ENCODE measurements at places on chromosomes 6 and 20.

DNA sequence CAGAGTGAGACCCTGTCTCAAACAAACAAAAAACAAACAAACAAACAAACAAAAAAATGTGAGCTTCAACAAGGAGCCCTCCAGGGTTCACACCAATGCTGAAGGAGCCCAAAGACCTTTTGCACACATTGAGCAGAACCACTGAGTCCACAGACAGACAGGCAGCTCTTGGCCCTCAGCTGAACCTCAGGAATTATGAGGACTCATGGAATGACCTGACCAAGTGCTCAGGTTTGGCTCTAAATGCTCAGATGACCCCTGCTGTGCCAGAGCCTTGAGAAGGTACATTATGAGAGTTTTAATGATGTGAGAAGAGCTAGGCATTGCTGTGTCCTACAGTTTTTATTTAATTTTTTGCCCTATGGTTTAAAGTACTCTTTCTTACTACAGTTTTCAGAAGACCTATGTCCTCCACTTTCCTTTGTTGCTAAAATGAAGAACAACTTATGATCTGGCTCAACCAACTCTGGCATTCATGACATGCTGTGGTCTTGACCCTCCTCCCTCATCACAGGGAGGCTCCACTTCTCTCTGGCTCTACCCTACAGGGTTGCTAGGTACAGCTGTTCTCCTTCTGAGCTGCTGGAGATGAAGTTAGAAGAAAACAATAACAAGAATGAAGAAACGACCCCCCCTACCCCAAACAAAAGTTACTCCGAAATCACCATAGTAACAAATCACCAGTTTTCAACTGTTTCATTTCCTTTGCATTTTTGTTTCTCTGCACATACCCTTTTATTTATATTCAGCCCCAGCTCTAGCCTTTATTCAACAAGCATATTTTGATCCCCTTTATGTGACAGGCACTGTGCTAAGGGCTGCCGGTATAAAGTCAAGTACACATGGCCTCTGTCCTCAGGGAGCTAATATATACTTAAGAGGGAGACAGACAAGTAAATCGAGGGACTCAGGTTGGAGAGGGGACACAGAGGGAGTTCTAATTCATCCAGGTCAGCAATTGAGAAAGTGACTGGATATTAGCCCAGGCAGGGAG is 128.7 kb upstream of the TRAF3IP2 start:
- DNase-seq = no peak

DNA sequence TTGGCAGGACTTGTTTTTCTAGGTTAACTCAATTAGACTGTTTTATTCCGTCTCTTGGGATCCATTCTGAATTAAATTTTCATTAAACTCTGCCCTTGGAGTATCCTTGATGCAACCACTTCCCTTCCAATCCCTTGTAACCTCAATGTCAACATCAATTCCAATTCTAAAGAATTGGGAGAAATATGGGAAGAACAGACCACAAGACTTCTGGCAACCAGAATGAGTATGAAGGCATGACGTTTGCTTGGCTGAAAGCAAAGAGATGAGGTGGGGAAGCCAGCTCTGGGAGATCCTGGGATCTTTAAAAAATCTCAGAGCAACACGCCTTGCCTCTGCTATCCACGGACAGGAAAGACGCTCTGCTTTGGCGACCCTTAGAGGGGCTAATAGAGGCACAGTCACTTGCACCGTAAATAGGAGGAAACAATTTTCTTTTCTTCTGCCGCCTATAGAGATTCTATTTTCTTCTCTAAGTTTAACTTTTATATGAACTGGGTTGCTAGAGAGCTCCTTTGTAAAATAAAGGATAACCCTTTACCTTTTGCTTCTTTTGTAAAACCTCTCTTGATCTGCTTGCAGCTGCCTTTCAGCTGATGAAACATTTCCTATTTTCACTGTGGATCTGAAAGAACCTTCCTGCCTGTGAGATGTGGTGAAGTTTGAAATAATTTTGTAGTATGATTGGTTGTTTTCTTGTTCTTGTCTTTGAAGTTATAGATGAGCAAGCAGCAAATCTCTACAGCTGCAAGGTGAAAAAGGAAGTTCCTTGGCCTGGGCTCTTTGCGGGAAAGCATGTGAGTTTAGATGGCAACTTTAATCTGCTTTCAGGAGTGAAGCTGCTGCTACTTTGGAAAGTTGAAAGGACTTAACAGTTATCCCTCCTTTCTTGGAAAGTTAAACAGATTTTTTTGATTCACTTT is at the start of gene ASIP:
TSS of gene ASIP (plus strand) at position 731 of the 923 bp plus-strand sequence. CDS start 18,952 bp downstream, outside the sequence.
- DNase-seq = no peak

DNA sequence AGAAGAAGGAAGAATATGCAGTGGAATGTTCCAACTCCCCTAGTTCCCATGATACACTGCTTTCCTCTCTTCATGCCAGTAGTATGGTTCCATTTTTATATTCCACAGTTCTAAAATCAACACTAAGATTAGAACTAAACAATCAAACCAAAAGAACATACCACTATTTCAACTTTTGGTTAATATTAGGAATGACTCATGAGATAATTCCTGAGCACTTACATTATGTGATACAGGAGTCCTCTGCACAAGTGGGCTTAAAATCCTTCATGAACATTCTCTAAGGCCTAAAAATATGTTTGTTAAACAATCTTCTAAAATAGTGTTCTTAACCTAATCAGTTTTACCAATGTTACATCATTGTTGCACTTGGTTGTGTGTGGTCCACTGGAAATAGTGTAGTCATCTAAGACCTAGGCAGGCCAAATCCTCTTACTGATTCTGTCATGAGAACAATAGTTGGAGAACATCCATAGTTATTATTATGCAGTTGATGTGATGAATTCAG is 30.3 kb upstream of the RCAN2 start:
- DNase-seq = no peak

DNA sequence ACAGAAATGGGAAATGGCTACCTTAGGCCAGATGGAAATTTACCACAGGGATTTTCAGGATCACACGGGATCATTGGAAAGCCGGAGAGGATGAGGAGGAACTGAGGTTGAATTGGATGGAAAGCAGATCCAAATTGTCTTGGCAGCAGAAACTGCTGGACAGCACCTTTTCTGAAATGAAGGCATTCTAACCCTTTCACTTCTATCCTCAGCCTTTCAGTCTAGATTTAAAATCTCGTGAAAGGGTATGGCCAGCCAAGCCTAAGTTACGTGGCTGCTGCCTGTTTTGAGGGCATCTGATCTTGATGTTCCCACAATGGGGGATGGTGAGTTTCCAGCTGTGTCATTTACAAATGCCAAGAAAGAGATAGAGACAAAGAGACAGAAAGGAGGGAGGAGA is 358.2 kb downstream of the KIF16B start:
- DNase-seq = no peak

DNA sequence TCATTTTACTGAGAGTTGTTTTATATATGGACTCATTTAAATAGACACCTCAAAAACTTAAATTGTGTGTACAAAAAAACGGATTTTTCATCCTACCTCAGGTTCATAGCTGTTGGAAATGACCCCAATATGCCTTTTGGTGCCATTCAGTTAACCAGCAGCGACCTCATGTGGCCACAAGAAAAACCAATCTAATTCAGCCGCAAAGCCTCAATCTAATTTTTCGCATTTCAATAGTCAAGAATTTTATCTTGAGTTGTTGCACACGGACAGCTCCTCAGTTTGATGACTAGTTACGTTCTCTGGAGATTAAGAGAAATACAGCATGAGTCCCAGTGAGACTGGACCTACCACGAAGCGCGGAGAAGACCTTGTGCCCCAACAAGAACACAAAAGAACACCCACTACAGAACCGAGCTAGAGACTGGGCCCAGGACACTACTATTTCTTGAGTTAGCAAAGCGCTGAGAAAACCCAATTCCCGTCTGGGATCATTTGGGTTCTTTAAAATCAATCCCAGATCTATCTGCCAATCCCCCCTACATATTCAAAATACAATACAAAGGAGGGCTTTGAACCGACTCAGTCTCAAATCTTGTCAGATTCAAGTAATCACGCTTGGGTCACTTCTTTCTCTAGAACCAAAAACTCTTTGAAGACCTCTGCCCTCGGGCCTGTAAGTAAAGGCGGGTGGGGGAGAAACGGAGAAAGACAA is 1.1 kb downstream of the TCP11 start:
- no peak for DNase-seq

GRCh38 chr6:82385961-82386360 is 22.3 kb downstream of the TPBG start:
- no peak for DNase-seq

DNA sequence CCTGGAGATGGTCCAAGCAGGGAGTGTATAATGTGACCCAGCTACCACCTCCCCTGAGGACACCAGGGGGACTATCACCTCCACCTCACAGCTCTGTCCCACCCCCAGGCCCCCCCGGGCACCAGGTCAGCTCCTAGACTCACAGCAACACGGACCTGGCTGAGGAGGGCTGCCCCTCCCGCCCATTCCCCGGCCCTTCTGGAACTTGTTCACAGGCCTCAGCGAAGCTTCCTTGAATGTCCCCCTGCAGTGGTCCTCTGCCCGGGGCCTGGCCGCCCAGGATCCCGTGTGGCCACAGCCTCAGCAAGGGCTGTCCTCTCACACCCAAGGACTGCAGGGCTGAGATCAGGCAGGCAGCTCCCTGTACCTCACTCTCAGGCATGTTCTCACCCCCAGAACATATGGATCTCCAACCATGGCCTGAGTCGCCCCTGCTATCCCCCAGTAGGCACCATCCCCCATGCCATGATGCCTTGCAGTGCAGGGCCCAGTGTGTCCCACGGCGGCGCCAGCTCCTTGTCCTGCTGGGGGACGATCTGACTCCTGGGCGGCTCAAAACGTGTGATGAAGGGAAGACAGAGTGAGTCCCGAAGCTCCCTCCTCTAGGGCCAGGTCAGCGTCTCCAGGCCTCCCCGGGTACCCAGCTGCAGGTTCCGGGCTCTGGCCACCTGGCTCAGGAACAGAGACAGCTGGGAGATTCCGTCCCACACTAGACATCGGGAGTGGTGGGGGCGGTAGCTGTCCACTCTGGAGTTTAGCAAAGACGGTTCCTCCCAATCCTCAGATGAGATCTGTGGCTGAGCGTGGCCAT is 158.4 kb downstream of the TAF4 start:
- DNase-seq = no peak

GRCh38 chr6:38435330-38435729 is 204.4 kb downstream of the BTBD9 start:
- no peak for DNase-seq

- DNase-seq = no peak
Measured at GRCh38 chr6:154292066-154292465, 64.5 kb downstream of the IPCEF1 start.

GRCh38 chr6:73969971-73970970 is 274.3 kb downstream of the CD109 start:
- peak; percentile 21 for DNase-seq

GRCh38 chr6:19921786-19922185 is 84.6 kb downstream of the ID4 start:
- no peak for DNase-seq

DNA sequence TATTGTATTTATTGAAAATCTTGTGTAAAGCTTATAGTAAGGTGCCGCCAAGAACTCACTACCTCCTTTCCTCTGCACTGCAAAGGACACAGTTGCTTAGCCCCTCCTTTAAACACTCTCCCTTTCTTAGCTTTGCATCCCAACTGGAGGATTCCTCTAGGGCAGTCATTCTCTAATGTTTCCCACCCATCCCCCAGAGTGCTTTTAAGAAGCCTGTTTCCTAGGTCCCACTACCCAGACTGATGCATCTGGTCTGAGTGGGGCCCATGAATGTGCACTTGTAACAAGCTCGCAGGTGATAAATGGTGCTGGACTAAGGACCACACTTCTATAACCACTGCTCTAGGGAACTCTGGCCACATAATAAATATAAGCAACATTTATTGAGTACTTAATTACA is 55.2 kb downstream of the B4GALT5 start:
- DNase-seq = no peak

- no peak for DNase-seq
Measured at GRCh38 chr6:155244434-155244833, 19.4 kb upstream of the CLDN20 start.

DNA sequence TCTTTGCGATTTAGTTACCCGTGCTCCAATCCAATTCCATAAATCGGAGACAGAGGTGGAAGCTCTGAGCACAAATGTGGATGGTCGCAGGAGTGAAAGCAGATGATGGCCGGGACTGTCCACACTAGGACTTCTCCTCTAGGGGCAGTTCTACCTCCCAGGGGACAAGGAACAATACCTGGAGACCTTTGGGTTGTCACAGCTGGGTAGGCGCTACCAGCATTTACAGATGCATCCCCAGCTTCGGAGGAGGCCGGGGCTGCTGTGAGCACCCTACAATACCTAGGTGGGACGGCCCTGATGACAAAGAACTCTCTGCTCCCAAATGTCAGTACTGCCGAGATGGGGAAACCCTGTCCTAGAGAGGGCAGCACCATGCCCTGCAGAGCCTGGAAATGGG is 195.9 kb upstream of the CDH4 start:
- no peak for DNase-seq

GRCh38 chr6:112595841-112596240 is 248.7 kb downstream of the RFPL4B start:
- DNase-seq = no peak

Measured in T-helper 2 cell (primary cell).